ENCODE measurements at places on chromosomes 7 and 10.

GRCh38 chr7:5050676-5051075, 5.0 kb downstream of the RBAK start:
- no peak for DNase-seq

GRCh38 chr7:129576138-129576537, 35.4 kb upstream of the NRF1 start:
- DNase-seq, result no peak

GRCh38 chr7:14606101-14606500, 296.4 kb downstream of the DGKB start:
- no peak for DNase-seq

GRCh38 chr10:123649676-123650075, 16.5 kb upstream of the GPR26 start:
- DNase-seq, result no peak

DNA sequence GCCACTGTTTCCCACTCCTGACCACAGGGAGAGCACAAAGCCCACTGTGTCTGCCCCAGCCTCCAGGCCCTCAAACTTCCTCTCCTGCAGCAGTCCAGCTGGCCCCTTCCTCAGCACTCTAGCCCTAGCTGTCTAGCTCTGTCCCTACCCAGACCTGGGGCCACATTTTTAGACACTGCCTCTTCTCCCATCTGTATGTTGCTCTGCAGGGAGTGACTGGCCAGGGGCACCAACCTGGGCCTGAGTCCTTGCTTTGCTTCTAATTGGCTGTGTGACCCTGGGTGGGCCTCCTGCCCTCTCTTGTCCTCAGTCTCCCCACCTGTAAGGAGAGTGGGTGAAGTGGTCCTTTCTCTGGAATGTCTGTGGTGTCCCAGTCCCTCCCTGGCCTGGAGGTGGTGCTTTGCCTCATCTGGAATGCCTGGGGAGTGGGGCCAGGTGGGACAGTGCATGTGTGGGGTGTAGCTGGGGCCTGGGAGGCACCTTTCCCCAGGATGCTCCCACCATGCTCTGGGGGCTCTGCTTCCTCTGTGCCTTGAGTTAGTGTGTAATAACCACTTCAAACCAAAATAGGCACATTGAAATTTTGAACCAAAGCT, 25.1 kb downstream of the AQP1 start:
- DNase-seq, result no peak

DNA sequence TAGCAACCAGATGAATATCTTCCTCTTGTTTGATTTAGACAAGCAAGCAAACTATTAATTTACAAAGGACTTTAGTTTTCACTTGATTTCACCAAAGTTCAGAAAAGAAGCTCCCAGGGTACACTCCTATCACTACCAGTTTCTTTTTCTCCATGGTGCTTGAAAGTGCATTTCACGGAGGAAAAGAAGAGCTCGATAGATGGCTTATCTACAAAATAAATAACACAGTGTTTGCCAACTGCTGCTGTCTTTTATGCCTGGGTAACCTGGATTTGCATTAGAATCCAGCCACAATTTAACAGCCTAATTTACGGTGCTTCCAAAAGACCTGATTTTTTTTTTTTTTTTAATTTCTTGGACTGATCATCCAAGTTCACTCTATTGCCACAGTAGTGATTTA, 275.7 kb downstream of the GPR37 start:
- DNase-seq, result no peak

DNA sequence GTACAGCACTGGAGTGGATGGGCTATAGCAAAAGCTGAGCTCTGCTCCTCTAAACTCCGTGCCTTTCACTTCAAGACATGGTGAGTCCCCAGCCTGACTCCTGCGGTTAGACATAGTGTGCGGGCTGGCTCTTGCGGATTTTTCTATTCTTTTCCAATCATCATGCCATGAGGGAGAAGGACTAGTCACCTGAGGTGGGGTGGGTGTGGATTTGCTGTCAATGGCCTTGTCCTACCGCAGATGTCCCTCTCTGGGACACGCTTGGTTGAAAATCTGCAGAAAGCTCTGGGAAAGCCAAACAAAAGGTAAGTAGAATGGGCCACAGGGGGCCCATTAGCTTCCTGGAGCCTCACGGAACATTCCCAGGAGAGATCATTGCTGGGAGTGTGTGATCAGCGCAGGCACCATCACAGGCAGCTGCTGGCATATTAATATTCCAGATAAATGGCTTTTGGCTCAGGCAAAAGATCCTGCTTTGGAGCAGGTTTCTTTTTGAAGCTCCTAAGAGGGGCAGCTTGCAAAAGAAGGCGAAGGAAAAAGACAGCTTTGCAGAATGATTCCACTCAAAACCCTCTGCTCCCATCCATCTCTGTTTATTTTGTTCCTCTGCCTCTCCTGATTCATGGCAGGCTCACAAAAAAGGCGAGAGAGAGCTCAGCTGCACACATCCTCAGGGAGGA, 509.0 kb upstream of the ZMIZ1 start:
- no peak for DNase-seq

Measured in NCI-H82 (cell line).